ENCODE measurements at places on chromosomes 11 and 22.
A peak's percentile ranks its signal among the peaks of the same experiment; 100 is the strongest.

DNA sequence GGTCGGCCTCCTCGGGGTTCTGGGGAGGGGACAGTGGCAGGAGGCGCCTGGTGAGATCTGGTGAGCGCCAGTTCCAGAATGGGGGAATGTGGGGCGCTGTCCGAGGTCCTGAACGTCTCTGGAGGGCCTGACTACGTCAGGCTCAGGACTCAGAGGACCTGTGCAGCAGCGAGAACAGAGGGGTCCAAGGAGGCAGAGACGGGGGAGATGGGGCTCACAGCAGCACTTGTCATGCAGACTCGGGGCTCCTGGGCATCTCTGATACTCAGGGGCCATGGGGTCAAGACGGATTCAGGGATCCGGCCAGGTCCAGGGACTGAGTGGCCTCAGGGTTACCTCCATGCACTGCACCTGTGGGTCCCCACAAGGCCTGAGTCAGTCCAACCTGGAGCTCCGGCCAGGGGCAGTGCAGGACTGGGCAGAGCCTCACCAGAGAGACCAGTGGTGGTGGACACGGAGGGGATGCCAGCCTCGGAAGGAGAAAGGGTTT lies 92.2 kb downstream of the BRD1 start:
- DNase-seq: no peak

DNA sequence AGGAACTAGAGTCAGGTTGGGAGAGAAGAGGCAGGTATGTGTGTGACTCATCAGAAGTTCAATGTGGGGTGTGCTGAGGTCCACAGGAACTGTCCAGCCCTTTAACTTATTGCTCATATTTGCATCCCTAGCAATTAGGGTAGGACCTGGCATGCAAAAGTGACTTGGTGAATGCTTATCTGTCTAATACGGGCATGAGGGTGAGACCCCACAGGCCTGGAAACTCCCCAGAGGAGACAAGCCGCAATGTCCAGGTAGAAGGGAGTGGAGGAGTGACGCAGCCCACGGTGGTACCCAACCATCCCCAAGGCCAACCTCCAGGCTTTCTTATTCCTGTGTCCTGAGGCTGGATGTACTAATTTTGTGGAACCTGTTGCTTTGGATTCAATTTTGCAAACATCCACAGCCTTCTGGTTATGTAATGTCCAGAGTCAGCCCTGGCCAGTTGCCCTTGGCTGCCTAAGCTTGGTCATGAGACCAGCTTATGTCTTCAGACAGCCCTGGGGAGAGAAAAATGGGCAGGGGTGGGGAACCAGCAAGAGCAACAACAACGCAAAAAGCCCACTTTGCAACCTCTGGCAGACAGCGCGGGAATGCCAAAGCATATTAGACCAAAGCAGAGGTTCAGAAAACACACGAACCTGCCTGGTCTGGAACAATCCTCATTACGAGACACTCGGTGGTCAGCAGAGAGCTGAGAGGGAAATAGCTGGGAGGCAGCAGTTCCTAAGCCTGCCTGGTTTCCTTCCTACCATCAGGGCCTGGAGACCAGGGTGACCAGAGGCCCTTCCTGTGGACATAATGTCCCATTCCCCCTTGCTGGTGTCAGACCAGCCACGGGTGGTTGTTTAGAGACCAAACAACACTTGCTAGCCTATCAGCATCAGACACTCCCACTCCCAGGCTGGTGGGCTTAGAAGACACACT lies 49.3 kb downstream of the TIMP3 start:
- DNase-seq: no peak

DNA sequence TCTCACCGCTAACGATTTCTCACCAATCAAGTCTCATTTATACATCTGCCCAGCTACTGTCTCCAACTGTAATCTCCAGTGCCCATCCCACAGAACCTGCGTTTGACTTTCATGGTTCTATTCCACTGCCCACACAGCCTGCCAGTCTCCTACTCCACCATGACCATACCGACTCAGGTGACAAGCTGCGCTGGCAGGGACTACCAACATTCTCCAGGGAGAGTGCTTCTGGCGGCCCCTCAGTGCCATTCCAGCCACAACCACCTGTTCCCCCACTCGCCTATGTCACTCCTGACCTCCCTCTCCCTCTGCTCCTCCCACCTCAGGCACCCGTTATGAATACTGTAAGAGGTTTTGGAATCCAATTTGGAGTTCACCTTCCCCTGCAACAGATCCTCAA lies 108.5 kb upstream of the BID start:
- DNase-seq: no peak

DNA sequence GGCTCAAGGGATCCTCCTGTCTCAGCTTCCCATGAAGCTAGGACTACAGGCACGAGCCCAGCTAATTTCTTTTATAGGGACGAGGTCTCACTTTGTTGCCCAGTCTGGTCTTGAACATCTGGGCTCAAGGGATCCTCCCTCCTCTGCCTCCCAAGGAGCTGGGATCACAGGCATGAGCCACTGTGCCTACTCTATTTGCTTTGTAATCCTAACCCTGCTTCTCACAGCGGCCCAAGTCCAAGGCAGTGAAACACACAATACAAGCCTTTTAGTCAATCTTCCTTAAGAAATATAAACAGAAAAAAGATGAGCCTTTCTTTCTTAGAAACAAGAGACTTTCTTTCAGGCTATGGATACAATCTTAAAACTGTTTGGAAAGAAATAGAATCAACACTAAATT lies 115.2 kb upstream of the SORL1-AS1 start:
- no peak for DNase-seq

DNA sequence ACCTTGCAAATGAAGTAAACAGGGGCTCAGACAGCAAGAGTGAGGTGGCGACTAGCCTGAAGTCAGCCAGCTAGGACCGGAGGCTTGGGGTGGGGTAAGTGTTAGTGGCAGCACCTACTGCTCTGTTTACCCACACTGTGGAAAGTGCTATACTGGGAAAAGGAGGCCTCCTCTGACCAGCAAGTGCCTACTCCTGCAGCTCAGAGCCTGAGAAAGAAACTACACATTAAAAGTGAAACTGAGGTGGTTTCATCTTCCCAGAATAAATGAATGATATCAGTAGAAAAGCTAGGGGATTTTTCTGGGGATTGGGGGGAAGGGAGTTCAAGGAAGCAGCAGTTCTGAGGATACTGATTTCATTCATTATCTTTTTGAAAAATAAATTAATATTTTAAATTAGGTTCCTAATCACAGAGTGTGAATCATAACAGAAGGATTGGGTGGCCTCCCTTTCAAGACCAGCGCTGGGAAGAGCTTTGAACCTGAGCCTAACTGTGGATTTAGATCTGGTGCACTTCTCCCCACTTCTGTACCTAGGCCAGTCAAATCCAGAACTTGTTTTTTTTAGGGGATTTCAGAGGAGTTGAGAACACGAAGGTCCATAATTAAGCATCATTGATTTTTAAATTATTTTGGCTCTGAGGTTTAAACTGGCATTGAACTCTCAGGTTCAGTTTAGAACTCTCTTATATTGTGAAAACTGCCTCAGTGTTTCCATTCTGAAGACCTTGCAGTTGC lies 48.1 kb upstream of the GRAMD1B start:
- no peak for DNase-seq

DNA sequence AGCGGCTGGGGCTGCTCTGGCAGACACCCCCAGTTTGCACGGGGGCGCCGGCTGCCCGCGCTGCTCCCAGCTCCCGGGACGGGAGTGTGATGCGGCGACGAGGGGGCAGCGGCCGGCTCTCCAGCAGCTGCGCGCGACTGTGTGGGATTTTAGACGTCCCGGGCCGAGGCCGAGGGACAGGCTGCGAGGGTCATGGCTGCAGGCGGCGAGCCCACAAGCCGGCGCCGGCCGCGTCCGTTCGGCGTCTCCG lies 159 bp downstream of the FZD4 start:
- no peak for DNase-seq

DNA sequence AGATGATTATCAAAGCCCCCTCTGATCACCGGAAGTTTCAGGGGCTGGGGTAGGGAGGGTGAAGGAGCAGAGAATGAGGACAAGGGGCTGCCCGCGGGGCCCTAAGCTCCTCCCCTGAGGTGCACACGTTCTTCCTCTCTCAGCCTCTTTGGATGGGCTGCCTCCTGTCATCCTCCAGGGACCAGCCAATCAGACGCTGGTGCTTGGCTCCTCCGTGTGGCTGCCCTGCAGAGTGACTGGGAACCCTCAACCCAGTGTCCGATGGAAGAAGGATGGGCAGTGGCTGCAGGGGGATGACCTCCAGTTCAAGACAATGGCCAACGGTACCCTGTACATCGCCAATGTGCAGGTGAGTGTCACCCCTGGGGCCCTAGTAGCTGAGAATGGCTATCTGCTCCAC lies 7.5 kb downstream of the ROBO3 start:
- no peak for DNase-seq

DNA sequence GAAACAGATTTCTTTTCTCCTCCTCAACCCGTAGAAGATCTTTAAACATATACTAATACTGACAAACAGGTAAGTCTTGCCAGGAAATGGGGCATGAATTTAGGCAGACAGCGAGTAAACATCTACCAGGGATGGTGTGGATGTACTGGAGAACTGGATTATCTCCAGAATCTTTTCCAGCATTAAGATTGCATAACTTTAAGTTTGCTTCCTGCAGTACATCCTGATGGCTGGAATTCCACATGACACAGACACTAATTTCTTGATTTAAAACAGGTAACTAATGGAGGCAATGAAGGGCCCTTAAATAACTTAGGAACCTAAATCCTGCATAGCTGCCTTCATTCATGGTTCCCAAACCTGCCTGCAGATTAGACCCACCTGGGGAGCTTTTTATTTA lies 40.7 kb downstream of the JHY start:
- no peak for DNase-seq

GRCh38 chr11:2151500-2152257 lies 9.3 kb downstream of the INS start:
- DNase-seq: peak; percentile 58

DNA sequence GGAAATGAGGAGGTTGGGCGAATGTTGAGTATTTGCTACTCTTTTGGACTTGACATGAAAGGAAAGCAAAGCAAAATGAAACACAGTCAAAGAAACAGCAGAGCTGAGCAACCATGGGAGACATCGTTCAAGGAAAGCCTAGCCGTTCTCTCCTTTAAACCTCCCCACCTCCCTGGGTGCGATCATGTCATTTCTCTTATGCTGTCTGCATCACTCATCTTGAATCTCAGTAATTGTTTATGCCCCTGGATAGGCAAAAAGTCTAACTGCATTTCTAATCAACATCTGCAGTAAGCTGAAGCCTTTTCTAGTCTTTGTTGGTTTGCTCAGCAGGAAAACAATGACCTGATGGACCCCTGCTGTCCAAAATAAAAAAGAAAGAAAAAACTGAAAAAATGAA lies 107.0 kb downstream of the MSANTD4 start:
- no peak for DNase-seq

DNA sequence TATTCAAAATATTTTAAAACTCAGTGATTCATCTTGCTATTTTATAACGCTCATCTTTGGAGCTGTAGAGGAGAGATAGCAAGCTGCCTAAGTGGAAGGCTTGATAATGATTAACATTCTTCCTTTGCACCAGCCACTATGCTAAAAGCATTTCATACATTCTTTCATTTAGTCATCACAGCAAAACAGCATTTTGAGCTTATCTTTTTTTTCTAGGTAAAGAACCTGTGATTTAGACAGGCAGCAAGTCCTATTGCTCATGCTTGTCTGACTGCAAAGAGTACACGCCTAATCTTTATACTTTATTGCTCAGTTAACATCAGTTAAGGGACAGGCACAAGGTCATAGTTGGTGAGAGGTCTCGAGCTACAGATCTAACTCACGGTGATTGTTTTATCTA lies 713.1 kb upstream of the ARHGAP42 start:
- no peak for DNase-seq

All from NCI-H524 (cell line).